Omental fat pad (tissue), 4 donors: ENCODE measurements at places on chromosomes 7 and 10.

GRCh38 chr7:18320422-18320821 is 175.1 kb upstream of the HDAC9 start:
- DNase-seq: no peak

- no peak for DNase-seq
Observed at GRCh38 chr10:48523820-48524758, 80.8 kb downstream of the ARHGAP22 start.

GRCh38 chr7:5424749-5425506 is 1.3 kb upstream of the TNRC18 start:
- DNase-seq: no peak

DNA sequence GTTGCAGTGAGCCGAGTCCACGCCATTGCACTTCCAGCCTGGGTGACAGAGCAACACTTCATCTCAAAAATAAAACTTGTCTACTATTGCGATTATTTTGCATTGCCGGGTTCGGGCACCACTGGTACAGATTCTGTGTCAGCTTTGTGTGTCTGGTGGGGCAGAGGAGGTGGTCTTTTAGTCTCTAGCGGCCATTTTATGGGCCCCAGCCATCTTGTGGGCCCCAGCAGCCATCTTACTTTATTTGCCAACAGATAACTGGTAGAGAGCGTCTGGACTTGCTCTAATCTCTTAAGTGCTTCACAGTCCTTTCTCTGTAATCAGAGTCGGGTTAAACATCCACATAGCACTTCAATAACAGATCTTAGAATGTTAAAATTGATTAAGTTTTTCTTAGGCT is 4.9 kb downstream of the BUD23 start:
- no peak for DNase-seq

DNA sequence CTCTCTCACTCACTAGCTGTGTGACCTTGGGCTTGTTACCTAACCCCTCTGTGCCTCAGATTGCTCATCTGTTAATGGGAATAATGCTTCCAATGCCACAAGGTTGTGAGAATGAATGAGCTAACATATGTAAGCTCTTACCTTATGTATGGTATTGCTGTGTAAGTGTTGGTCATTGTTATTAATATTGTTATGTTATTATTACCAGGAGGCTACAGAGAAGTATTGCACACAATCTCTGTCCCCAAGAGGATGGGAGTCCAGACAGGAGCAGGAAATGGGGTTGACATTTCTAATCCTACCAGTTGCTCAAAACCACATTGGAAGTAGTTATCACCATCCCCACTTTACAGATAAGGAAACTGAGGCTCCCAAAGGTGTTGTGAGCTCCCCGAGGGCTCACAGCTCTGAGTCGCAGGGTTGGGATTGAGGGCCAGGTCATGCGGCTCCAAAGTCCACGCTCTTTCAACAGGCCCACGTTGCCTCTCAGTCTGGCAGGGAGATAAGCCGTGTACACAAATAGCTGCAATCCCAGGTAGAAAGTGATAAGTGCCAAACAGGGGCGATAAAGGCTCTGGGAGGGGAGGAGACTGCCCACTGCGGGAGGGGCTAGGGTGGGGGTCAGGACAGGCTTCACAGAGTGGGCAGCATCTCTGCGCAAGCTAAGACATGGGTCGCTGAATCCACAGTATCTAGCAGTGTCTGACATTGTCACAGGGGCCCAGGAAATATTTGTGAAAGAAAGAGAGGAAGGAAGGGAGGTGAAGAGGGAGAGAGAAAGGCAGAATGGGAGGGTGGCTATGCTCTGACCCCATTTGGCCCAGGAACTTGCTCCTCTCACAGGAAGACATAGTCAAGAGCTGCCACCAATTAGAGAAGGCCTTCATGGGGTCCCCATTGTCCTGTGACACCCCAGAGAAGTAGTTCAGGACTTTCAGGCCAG is 9.6 kb upstream of the ZMIZ1 start:
- DNase-seq: no peak

DNA sequence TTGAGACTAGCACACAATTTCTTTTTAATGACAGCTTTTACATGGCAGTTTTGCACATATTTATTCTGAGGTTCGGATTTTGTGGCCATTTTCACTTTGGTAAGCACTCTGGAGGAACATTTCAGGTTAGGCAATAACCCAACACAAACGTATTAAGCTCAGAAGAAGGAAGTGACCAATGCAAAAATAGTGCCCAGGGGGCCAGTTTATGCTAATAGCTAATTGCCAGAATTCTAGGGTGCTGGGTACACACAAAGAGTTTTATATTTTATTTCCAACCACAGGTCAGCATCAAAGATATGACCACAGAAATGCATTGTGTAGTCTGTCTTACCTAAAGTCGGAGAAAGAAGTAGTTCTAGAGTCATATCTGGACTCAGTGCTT is 8.4 kb upstream of the AGR2 start:
- DNase-seq: no peak

DNA sequence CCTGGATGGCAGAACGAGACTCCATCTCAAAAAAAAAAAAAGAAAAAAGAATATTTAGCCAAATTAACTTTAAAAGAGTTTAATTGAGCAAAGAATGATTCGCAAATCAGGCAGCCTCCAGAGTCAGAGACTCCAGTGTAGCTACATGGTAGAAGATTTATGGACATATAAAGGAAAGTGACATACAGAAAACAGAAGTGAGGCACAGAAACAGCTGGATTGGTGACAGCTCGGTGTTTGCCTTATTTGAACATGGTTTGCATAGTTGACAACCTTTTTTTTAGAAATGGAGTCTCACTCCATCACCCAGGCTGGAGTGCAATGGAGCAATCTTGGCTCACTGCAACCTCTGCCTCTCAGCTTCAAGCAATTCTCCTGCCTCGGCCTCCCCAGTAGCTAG is 35.2 kb upstream of the TNS3 start:
- no peak for DNase-seq

DNA sequence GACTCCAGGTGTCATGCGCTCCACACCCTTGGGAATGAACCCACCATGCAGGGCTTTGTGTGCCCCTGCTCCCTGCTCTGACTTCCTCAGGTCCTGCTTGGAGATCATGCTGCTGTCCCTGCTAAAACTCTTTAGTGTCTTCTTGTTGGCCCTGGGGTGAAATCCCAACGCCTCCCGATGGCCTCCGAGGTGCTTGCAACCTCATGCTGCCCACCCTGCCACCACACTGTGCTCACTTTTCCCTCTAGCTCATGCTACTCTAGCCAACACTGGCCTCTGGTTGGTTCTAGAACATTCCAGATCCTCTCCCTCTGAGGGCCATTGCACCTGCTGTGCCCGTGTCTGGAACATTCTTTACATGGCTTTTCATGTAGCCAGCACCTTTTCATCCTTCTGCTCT is 227.7 kb downstream of the ADAM12 start:
- DNase-seq: no peak

DNA sequence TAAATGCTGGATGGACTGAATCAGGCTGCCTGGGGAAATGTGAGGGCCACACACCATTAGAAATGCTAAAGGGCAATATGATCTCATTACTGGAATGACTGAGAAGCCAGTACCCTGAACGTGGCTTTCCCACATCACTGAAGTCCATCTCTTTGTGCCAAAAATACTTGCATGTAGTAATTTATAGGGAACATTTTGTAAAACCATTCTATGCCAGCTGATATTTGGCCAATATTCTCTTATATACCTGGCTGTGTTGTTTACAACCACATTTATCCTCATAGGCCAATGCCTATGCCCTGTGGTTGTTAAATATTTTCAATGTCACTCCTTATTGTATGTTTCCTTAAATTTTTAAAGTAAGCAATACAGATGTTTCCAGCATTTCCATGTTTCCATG is 111.6 kb downstream of the C10orf90 start:
- no peak for DNase-seq

GRCh38 chr10:24483701-24484100 is 240.0 kb downstream of the ARHGAP21 start:
- DNase-seq: no peak

GRCh38 chr10:34751272-34751671 is 63.8 kb downstream of the PARD3 start:
- no peak for DNase-seq

- DNase-seq: no peak
Observed at GRCh38 chr7:981793-982510, 1.0 kb upstream of the CYP2W1 start.

- no peak for DNase-seq
Observed at GRCh38 chr7:69700331-69700730, 102.1 kb downstream of the AUTS2 start.
